Heart right ventricle (tissue), 16 donors: ENCODE measurements at places on chromosomes 12 and 14. TPM values are rescaled to one million over a fixed set of nuclear protein-coding genes. Genes with fewer than 3 reads are reported as not detected.

DNA sequence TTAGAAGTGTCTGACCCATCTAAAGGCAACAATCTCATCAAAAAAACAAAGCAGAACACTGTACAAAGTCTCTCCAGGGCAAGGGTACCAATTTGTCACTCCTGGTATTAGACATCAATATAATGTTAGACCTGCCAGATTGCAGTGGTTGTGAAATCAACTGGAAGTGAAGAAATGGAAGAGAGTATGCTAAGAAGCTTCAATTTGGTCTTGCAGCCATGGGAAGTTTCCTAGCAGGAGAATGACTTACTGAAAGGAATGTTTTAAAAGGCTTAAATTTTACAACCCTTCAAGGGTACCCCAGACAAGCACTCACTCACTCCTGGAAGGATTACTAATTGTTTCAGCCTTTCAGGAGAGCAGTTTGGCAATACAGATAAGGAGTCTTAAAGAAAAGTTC lies 18.9 kb downstream of the LLPH start:
- H3K36me3 ChIP-seq = no peaks in the 10 kb centered on the region
- H3K4me1 ChIP-seq = peaks cover 4% of the 10 kb centered on the region

DNA sequence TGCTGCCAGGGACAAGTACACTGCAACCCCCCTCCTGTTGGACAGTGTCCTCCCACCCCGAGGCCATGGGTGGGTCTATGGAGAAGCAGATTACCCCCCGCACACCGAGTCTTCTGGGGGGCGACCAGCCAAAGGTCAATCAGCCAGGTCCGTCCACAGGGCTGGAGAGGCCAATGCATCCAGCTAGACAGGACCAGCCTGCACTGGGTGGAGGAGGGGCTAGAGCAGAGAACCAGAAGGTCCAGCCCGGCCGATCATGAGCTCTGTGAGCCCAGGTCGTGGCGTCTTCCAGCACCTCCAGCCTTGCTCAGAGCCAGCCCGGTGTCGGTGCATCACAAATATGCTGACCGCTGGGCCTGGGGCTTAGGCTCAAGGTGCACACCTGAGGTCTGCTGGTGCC lies 8.2 kb upstream of the ADSS1 start:
- no peak overlapping the region for H3K4me3 ChIP-seq
- DNase-seq = no peak
- peaks cover 16% of the 10 kb centered on the region for H3K4me1 ChIP-seq
- H3K27ac ChIP-seq = no peak overlapping the region

- no peaks in the 10 kb centered on the region for H3K27me3 ChIP-seq
- H3K27ac ChIP-seq = no peak overlapping the region
- H3K4me1 ChIP-seq = no peaks in the 10 kb centered on the region
- no peak overlapping the region for H3K4me3 ChIP-seq
- H3K36me3 ChIP-seq = peaks cover 32% of the 10 kb centered on the region
- DNase-seq = no peak
Measured at GRCh38 chr14:102075155-102075554, 11.7 kb downstream of the HSP90AA1 start.

- no peak overlapping the region for H3K27ac ChIP-seq
- no peak for DNase-seq
- H3K27me3 ChIP-seq = no peaks in the 10 kb centered on the region
- H3K4me1 ChIP-seq = no peaks in the 10 kb centered on the region
- H3K4me3 ChIP-seq = no peak overlapping the region
Measured at GRCh38 chr14:40911141-40911540, 695.5 kb upstream of the LRFN5 start.

Gene GALNT9
- total RNA-seq = 0.19 TPM

Gene PLEKHG7
- total RNA-seq = not detected
